Caco-2 (cell line): ENCODE measurements at places on chromosomes 1 and 21. TPM values are rescaled to one million over a fixed set of nuclear protein-coding genes. Genes with fewer than 3 reads are reported as not detected.

The LCE1F gene
- total RNA-seq: not detected in 2 replicates

The GNAT2 gene
- total RNA-seq: not detected in 2 replicates

- peak; percentile 37 for DNase-seq
Measured at GRCh38 chr1:115976062-115976920, at the start of gene SLC22A15. TSS of gene SLC22A15 (plus strand) at chr1:115976513. CDS start at chr1:115976628, 115 bp downstream.

DNA sequence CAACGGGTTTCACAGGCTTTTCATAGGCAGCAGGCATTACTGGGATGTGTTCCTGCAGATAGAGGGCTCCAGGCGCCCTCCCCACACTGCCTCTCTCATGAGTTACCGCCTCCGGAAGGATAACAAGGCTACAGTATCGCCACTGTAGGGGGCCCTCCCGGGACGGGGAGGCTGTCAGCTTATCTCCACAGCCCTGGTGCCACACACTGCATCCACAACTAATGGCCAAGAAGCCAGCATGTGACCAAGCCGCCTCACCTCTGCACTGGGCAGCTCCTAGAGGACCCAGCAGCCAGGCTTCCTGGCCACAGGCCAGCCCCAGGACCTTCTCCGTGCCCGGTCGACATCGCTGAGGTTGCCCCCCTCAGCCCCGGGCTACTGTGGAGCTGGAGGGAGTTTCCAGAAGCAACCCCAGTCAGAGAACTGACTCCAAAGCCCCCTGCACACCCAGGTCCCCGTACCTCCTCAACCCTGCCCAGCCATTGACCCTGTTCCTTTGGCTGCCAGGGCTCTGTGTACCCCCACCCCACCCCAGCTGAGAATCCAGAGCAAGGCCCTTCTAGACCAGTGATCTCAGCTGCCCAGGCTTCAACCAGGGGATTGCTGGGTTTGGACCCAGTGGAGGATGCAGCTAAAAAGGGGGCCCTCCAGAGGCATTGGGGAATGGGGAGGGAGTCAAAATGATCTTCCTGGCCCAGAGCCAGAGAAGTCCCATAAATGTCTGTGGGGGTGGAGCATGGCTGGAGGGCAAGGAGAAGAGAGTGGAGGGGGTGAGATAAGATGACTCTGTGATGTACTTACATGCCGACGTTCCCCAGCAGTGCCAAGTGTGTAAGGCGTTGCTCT is 45.0 kb downstream of the NEK2 start:
- no peak for DNase-seq

- no peak for DNase-seq
Measured at GRCh38 chr1:222117809-222118208, 375.9 kb upstream of the DUSP10 start.

DNA sequence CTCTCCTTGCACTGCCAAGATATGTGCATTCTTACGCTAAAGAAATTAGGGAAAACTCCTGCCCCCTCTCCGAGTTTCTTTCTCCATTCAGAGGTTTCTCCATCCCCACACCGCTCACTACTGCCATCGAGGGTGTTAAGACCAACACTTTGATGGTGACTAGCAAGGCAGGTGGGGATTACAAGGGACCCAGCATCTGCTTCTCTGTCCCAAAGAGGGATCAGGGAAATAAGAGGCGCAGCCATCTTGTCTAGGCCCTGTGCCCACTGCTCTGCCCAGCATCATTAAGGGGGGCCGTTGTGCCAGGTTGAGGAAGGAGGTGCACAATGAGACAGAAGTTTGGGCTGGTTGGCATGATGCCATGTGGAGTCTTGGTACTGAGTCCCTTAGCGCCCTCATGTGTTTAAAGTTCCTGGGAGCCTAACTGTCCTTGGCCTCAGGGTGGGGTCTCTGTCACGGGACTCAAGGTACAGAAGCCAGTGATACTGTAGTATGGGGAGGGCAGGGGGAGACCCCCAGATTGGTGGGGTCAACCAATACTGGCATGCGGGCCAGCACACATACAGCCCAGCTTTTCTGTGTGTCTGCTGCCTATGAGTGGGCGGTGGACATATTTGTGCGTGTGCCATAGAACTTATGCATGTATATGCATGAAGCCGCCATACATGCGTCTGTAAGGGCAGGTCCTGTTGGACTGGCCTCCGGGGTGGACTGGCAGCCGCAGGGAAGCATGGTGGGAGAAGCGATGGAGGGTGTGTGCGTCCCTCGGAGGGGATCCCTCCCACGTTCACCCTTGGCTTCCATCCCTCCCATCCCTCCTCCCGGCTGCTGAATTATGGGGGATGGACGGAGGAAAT is 5.5 kb downstream of the EFNA3 start:
- DNase-seq: no peak

DNA sequence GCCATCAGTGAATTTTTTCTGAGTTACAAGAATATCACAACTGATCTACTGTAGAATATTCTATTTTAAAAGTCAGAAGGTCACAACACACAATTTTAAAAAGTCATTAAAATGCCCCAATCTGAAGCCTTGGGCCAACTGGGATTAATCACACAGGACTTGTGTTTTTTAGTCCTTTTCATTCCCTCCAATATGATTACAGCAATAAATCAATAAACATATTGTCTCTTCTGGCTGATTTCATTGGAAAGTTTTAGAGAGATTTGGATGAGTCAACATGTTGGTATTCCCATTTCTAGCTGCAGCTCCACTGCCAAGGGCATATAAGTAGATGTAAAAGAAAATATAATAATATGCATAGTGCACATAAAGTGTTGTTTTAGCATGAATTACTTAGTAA is 85.8 kb downstream of the NIBAN1 start:
- no peak for DNase-seq

- DNase-seq: peak; percentile 22
Measured at GRCh38 chr1:1074631-1075147, 583 bp upstream of the RNF223 start.

DNA sequence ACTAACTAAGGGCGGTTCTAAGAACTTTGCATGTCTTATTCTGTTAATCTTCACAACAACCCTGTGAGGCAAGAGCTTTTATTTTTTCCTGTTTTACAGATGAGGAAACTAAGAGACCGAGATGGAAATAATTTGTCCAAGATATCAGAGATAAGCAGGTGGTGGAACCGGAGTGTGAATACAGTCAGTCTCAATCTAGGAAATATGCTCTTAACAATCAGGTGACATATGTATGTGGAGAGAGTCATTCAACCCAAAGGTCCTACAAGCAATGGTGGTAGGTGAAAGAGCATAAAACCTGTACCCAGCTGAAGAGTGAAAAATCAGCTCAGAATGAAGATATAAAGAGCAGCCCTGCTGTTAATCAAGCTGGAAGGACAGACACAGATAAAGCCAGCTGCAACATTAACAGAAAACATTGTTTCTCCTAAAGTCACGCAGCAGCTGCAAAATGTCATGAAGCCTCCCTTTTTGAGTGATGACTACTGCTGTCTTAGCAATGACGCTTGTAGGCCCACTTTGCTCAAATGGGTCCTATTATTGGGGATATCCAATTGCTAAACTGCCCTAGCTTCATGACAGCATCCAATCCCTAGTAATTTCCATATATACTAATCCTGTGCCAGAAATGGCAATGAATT is 30.5 kb upstream of the FCAMR start:
- DNase-seq: no peak
